Calu3 (cell line): ENCODE measurements at places on chromosomes 2 and 18. TPM values are rescaled to one million over a fixed set of nuclear protein-coding genes. Genes with fewer than 3 reads are reported as not detected.

The CNGA3 gene
- total RNA-seq = not detected in 2 replicates

The PCBP1 gene
- total RNA-seq = 252 and 260 TPM in 2 replicates

The TTR gene
- total RNA-seq = 0.87 and 1.7 TPM in 2 replicates

GRCh38 chr2:217430916-217431576, 571.2 kb upstream of the TNP1 start:
- DNase-seq = no peak

- DNase-seq = no peak
These were observed 99.3 kb downstream of the ASB1 start for GRCh38 chr2:238525990-238526389.

DNA sequence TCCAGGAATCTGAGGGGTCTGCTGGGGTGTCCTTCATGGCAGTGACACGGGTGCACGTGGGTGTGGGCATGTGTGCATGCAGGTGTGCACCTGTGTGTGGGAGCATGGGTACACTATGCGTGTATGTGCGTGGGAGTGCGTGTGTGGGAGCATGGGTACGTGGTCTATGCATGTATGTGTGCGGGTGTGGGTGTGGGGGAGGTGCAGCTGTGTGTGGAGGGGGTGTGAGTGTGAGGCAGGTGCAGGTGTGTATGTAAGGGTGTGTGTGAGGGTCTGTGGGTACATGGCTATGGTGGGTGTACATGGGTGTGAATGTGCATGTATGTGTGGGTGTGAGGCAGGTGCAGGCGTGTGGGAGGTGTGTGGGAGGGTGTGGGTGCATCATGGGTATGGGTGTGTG, 36.3 kb downstream of the EIPR1 start:
- DNase-seq = no peak
